ENCODE measurements at places on chromosomes 5 and 9.

DNA sequence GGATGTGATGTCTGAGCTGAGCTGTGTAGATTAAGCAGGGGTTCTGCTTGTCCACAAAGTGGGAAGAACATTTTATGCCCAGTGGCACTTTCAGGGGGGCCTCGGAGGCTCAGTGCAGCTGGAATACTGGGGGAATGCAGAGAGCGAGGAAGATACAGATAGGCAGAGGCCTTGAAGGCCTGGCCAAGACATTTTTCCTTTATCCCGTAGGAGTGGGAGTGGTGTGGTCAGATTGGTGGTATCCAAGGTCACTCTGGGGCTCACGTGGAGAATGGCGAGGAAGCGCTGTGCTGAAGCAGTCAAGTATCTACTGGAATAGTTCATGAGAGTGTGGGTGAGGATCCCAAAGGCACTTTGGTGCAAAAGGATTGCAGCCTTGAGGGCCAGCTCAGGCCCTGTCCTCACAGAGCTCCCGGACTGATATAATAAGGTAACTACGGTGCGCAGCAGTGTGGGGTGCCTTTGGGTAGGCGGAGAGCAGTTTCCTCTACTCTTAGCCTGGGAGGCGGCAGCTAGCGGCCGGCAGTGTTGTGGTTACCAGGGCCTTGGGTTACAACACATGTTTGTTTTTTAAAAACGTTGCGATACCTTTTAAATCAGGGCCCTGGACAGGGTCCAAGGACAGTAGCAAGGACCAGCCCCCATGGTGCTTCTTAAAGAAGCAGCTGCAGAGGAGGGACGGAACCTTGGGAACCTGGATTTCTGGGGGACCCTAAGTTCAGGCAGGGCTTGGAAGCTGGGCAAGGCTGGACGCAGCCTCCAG is 10.8 kb upstream of the CCDC69 start:
- no peak for DNase-seq

GRCh38 chr5:131416729-131417128 is 152.9 kb downstream of the CDC42SE2 start:
- DNase-seq = no peak

GRCh38 chr9:119101048-119101447 is 268.2 kb downstream of the BRINP1 start:
- DNase-seq = no peak

- no peak for DNase-seq
Observed at GRCh38 chr5:7634837-7635236, 216.1 kb downstream of the CFAP90 start.

GRCh38 chr9:123268199-123268464 is 254 bp downstream of the STRBP start:
- DNase-seq = peak; percentile 20

GRCh38 chr5:119397518-119398380 is 41.9 kb downstream of the TNFAIP8 start:
- DNase-seq = peak; percentile 7

DNA sequence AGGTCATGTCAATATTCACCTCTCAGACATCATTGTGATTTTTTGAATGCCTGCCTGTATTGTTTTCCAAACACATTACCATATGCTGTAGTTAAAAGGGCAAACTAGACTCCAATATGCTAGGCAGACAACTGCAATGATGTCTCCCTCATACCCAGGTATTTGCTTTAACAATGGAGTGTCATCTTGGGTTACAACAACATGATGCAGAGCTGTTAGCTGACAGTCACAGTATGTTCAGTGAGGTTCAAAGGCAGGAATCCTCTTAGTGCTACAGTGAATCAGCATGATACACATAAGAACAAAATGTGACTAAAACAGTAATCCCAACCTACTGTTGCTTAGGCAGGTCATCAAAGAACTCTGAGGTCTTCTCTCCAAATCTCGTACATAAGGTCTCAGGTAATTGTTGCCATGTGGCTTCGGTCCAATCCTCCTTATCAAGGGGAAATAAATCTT is 24.0 kb downstream of the OR1J1 start:
- DNase-seq = no peak

DNA sequence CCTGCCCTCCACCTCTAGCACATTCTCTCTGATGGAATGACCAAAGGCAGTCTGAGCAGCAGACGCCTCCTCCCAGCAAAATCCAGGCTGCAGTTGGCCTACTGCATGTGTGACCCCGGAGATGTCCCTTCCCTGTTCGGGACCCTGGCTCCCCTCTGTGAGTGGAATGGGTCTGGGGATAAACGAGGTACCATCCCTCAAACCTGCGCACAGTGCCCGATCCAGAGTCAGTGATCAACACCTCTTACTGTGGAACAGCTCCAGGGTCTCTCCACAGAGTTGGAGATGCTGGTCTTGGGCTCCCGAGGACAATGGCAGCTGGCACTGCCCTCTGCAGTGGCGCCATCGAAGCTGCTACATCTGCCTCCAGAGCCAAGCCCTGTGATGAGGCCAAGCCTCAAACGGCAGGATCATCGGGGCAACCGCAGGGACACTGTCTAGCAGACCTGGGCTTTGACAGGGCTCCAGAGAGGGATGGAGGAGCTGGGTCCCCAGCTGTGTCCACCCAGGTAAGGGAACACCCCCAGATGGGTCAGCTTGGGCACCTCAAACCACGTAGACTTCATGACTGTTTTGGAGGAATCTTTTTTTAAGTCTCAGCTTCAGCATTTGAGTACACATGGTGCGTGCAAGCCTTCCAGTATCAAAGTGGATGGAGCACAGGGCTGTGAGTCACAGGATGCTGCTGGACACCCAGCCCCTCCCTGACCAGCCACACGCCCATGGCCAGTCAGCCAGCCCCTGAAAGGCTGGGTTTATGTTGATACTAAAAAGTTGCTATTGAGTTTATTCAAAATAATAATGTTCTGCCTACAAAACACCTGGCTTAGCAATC is 13.0 kb downstream of the MED10 start:
- peak; percentile 36 for DNase-seq

- no peak for DNase-seq
Observed at GRCh38 chr5:178454821-178455479, 135.2 kb downstream of the COL23A1 start.

DNA sequence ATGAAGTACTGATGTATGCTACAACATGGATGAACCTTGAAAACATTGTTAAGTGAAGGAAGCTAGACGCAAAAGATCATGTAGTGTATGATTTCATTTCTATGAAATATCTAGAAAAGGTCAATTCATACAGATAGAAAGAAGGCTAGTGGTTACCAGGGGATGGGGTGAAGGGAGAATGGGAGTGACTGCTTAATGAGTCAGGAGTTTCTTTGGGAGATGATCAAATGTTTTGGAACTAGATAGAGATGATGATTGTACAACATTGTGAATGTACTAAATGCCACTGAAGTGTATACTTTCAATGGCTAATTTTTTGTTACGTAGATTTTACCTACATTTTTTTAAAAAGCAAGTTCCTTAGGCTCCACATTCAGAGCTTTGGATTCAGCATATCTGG is 14.9 kb upstream of the DELE1 start:
- no peak for DNase-seq

GRCh38 chr9:124110307-124110915 is 98.8 kb downstream of the LHX2 start:
- DNase-seq = peak; percentile 52

DNA sequence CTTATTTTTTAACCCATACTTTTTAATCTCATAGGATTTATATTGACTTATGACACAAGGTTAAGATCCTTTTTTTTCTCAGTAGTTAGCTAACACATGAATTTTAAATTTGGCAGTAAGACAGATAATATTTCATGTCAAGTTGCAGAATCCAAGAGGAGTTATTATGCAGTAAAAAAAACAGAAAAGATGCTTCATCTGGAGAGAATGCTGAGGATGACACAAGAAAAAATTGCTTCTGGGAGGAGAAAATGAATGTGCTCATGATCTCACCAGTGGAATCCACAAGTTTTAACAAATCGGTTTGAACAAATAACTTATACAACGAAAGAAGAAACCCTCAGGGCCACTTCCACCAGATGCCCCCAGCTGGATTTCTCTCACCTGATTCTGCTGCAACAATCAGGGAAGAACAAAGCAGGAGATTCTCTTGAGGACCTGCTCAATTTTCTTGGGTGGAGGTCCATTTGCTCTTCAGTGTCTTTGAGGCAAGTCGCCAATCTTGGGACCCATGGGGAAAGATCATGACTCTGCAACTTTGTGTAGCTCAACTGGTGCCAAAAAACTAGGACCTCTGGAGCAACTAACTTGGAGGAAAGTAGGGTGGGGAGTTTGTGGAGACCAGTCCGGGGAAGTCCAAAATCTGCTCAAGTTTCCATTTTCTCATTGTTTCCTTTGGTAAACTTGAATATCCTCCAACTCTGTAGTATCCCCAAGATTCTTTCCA is 50.5 kb upstream of the TNFSF15 start:
- DNase-seq = no peak

DNA sequence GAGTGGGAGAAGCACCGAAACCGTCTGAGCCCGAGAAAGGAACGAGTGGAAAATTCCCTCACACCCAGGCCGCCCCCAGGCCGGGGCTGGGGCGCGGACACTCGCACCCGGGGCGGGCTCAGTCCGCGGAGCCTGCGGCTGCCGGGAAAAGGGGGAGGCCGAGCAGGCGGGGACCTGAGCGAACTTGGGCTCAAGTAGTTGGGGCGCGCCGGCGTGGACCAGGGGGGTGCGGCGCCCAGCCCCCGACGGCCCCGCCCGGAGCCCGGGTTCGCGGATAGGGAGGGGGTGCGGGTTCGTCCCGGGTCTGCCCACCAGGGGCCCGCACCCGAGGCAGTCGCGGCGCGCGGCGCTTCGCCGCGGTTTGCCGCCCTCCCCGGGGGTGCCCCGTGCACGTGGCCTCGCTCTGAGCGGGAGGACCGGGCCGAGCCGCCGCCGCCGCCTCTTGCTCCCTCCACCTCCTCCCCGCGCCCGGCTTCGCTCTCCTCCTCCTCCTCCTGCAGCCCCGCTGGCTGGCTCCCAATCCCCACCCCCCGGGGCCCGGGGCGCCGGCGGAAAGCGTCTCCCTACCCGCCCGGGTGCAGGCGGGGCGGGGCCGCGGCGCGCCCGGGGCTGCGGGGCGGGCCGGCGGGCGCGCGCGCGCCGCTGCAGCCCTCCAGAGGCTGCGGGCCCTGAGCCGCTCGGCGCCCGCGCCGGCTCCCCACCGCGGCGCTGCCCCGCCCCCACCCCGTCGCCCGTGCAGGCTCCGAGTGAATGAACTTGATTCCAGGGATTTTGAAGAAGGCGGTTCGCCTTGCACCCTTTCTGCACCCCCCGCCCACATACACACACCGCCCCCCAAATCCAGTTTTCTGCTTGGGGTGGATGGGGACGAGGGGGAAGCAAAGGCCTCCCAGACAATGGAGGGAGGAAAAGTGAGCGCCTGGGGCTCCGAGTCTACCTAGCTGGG is 1.3 kb upstream of the NFIB start:
- no peak for DNase-seq

DNA sequence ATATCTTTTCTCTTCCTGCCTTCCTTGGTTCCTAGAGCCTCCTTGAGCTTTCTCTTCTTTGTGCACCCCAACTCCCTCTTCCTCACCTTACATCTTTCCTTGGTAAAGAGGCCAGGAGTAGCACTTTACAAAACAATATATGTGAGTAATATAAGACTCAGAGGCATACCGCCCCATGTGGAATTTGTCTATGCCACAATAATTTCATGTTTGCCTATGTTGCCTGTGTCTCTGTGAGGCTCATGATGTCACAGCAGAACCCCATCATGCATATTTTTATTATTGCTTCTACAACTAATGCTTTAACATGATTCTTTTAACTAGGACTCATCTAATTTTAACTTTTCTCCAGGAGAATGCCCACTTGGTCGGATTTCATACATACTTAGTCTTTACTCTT is 15.0 kb upstream of the LVRN start:
- no peak for DNase-seq

- no peak for DNase-seq
Observed at GRCh38 chr5:10567781-10568321, 4.0 kb downstream of the ANKRD33B start.

DNA sequence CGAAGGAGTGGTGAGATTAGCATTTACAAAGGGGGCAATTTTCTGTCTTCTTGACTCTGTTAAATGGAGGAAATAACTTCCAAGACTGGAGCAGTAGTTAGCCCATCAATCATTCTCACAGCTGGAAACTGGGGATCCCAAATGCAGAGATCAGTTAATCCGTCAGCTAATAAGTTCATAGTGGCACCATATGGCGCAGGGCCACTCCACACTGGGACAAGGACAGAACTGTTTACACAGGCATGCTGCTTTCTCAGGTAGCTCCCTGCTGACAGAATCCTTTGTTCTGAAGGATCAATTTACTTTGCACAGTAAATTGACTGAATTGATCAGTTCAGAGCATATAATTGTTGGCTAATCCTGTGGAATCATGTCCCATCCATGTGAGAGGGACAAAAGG is 395.7 kb downstream of the TMEM161B start:
- DNase-seq = no peak

DNA sequence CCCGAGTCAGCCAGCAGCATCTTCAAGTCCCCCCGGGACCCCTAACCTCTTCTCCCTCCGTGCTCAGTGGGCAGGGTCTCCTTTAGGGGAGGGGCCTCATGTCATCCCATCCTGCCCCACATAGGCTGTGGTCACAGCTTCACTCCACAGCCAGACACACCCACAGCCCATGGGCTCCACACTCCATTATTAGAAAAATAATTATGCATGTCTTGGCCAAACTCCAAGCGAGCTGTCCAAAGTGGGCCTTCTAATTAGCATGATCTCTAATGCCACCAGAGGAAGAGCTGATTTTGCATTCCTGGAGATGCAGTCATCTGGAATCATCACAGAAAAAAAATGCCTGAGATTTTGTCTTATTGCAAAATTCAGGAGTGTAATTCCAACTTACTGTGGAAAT is 418.2 kb downstream of the IRX2 start:
- no peak for DNase-seq

DNA sequence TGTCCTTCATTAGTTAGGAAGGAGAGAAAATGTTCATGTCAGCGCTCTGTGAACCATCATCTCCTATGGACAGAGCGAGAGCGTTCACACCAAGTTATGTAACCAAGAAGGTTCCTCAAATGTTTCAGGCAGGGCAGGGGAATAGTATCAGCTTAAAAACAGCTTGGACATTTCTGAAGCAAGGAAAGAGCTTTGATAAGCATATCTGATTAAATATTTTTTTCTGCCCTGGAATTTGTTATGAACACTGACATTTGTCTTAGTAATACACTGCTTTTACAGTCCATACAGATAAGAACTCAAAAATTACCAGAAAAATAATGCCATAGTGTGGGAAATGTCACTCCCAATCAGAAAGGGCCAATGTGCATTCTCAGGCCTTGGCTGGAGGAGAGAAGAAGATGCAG is 66.3 kb upstream of the LIFR start:
- DNase-seq = no peak
